ENCODE measurements at places on chromosomes 1 and 21. TPM values are rescaled to one million over a fixed set of nuclear protein-coding genes. Genes with fewer than 3 reads are reported as not detected.

DNA sequence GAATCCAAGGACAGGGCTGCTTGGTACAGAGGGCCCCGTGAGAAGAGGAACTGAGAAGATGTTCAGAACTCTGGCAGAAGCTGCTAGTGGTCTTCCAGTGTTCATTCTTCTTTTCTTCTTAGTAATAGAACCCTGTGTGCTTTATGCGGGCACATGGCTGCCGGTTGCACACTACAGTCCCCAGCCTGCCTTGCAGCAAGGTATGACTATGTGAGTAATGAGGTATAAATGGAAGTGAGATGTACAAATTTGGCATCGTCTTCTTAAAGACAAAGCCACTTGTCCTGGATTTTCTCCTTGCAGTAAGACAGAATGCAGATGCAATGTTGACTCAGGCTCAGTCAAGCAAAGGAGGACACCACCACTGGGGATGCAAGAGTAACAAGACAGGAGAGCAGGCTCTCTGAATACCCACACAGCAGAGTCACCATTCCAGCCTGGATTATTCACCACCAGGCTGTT lies 15.0 kb upstream of the ATP1B1 start:
- no peak for DNase-seq

- no peak for DNase-seq
Observed at GRCh38 chr1:230050973-230051735, 15.9 kb upstream of the GALNT2 start.

DNA sequence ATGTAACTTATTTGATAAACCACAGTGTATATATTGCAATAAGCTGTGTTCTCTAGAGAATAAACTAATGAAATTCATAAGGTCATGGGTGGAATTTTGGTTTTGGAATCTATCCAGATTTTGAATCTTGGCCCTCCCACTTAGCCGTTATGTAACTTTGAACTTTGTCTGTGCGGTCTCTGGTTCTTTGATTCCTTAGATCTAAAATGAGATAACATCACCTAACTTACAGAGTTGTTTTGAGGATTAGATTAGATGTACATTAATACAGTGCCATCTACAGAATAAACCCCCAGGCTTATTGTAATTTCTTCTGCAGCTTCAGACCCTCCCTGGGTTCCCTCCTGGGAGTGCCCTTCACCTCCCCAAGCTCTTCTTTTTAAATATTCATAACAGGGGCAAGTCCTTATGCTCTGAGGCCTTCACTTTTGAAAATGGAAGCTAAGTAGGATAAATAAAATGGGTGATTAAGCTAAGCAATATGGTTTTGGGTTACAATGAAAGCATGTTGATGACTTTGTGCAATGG lies 124.3 kb downstream of the ATG4C start:
- DNase-seq = peak; percentile 17

GRCh38 chr1:154000420-154000819 lies 9.9 kb downstream of the RPS27 start:
- DNase-seq = no peak

- no peak for DNase-seq
Observed at GRCh38 chr1:200386416-200386815, 23.4 kb downstream of the ZNF281 start.

DNA sequence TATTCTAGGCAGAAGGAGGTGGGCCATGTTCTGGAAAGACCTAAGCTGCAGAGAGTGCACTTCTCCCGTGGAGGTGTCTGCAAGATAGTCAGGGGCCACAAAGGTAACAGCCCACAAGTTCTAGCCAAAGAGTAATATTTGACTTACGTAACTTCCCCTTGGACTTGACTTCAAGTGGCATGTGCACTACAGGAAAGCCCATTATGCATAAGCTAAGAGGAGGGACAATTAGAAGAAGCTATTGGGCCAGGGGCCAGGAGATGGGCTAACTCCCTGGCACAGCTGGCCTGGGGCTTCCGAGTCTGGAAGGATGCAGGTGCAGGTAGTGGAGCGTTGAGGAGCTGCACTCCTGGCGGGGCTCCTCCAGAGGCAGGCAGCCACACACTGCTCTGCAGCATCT lies 58.3 kb downstream of the ERG start:
- no peak for DNase-seq

- DNase-seq = no peak
Observed at GRCh38 chr1:221543529-221544120, 198.3 kb downstream of the DUSP10 start.

GRCh38 chr1:163823017-163823416 lies 501.3 kb downstream of the NUF2 start:
- DNase-seq = no peak

DNA sequence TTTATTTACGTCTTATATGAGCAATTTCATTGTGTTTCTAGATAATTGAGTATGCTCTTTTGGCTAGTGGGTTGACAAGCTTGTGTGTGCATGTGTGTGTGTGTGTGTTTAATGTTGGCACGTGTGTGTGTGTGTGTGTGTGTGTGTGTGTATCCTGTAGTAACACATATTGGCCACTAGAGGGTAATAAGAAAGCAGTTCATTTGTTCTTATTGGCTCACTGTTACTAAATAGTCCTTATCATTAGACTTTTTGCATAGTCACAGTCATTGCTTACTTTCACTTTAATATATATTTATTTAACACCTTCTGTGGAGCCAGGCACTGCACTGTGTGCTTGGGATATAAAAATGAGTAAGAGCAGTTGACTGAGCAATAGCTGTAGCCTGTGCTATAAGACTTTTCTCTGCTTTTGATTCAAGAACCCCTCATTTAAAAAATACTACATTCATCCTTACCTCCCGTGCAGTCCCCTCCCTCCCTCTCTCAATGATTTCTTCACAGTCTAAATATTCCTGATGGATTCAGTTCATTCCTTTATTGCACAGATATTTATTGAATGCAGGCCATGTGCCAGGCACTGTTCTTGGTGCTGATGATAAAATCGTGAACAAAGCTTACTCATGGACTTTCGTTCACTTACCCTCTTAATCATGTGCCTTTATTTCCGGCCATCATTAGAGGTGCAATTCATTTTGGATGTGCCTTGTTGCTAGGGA lies 96.7 kb downstream of the DYRK1A start:
- DNase-seq = no peak

- DNase-seq = no peak
Observed at GRCh38 chr21:33849834-33850233, 65.8 kb downstream of the ATP5PO start.

- DNase-seq = no peak
Observed at GRCh38 chr1:170221031-170221430, 75.3 kb downstream of the NTMT2 start.

- DNase-seq = no peak
Observed at GRCh38 chr1:203600782-203601513, 25.7 kb upstream of the ATP2B4 start.

KCNJ10 gene
- polyA plus RNA-seq = 20.5 TPM

CLCNKB gene
- 49.9 TPM for polyA plus RNA-seq

TBX19 gene
- 1.9 TPM for polyA plus RNA-seq

TAL1 gene
- 4.5 TPM for polyA plus RNA-seq

KRTAP21-2 gene
- not detected for polyA plus RNA-seq

NGF gene
- polyA plus RNA-seq = 2.3 TPM
